ENCODE measurements at places on chromosomes 16 and 17.

- peak; percentile 40 for DNase-seq
Measured at GRCh38 chr16:88534638-88535190, 35.5 kb upstream of the ZC3H18 start.

- no peak for DNase-seq
Measured at GRCh38 chr16:12391956-12392355, 411.7 kb downstream of the CPPED1 start.

GRCh38 chr16:11985250-11985649, 8.7 kb downstream of the SNX29 start:
- no peak for DNase-seq

DNA sequence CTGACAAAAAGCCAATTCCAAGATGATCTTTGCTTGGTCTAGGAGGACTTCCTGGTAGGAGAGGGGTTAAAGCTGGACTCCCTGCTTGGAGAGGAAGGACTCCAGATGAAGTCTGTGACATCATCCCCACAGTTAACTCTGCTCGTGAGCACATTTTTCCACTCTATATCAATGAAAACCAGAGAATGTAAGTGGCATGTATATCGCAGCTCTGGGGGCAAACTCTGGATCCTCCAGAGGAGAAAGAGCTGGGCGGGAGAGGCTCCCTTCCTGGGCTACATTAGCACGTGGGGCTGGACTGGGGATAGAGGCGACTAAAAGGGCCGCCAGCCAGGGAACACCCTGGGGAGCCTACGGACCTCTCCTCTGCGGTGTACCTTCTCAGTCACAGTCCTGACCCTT, 34.1 kb downstream of the HIC1 start:
- no peak for DNase-seq

DNA sequence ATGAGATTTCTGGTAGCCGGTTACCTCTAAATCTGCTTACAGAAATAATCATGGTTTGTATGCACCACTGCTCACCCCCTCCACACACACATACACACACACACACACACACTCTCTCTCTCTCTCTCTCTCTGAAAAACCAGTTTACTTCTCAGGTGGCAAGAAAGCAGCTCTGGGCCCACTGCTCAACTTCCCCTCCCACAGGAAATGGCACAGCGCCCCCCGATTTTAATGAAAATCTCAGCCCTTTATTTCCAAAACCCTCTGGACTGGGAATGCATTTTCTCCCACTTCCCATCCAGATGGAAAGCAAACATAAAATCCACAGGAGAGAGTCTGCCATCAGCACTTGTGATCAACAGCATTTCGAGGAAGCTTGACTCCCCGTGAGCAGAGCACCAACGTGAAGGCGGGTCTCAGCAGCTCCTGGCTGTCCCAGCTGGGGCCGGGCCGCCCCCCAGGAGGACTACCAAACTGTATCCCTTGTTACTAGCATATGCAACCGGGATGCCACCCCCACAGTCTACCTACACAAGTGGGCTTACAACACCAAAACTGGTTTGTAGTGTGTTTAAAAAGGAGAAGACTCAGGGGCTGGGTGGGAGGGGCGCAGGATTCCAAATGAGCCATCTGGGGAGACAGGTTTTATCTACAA, 121.1 kb downstream of the SLC39A11 start:
- DNase-seq, result no peak

GRCh38 chr17:56830726-56831368, 2.9 kb downstream of the C17orf67 start:
- no peak for DNase-seq

GRCh38 chr17:79646721-79647455, 36.0 kb upstream of the RBFOX3 start:
- DNase-seq, result no peak

DNA sequence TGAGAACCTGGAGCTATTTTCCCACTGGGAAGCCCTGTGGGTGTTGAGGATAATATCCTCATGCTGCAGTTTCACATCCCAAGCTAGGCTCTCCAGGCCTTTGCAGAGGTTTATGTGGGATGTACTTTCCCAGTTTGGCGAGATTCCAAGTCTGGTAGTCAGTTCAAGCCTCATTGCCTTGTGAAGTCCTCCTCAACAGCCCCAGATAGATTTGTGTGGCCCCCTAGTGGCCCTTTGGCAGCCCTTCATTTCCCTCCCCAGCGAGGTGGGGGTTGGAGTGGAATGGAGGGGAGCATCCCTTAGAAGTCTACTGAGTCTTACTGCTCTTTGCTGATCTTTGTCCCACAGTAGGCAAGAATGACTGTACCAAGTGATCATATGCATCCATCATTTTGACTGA, 137.9 kb downstream of the CDH11 start:
- DNase-seq, result no peak

DNA sequence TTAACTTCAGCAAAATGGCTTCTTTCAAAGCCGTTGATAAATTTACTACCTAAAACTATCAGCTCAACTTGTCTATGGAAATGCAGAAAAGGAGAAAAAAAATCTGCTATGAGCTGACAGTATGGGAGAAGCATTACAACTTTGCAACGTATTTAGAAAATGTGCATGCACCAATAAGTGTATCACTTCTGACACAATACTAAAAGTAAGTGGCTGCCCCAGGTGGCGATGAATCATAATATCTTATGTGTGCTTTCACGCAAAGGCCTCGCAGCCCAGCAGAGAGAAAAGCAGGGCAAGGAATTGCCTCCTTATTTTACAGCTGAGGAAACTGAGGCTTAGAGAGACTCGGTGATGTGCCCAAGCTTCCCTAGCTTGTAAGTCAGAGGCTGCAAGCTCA, 101.8 kb downstream of the SALL1 start:
- DNase-seq, result no peak

GRCh38 chr16:12089492-12090150, 113.1 kb downstream of the SNX29 start:
- DNase-seq, result peak; percentile 26

DNA sequence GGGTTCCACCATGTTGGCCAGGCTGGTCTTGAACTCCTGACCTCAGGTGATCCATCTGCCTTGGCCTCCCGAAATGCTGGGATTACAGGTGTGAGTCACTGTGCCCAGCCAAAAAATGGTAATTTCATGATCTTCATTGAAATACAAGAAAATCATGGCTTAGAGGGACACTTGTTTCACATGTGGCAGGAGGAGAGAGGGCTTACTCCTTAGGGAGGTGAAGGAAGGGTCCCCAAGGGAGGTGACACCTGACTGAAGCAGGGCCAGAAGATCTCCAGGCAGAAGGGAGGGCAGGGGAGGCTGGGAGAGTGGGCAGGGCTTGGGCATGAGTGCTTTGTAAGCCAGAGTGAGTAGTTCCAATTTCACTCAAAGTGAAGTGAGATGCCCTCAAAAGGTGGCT, 20.0 kb upstream of the ITGAX start:
- DNase-seq, result no peak

GRCh38 chr16:46894036-46894672, 10.0 kb downstream of the GPT2 start:
- DNase-seq, result no peak

GRCh38 chr17:5047446-5047845, 12.2 kb upstream of the SLC52A1 start:
- no peak for DNase-seq

DNA sequence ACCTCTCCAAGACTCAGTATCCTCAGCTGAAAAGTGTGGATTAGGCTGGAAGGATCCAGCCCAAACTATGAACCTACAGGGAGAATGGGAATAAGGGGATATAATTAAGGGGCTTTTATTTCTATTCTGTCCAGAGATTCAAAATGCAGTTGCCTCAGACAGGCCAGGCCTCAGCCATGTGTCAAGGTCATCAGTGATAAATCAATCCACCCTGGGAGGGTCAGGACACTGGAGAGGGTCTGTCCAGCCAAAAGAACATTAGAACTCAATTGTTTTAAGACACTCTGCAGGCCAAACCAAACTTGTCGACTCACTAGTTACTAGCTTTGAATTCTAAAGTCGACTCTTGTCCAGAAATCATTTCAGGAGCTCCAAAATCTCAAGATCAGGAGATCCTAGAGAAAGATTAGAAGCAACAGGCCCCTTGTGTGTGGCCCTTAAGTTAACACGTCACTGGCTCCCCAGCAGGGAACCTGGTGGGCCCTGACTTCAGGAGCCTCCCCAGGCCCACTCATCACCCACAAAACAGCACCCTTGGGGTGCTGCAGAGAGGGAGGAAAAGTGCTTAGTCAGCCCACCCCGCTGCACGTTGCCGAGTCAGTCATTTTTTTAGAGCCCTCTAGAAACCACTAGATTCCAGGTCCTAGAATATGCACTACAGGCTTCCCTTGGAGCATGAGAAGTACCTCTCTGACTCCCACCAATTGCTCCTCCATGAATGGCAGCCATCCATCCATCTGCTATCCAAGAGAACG, 156.8 kb downstream of the XYLT1 start:
- DNase-seq, result no peak

DNA sequence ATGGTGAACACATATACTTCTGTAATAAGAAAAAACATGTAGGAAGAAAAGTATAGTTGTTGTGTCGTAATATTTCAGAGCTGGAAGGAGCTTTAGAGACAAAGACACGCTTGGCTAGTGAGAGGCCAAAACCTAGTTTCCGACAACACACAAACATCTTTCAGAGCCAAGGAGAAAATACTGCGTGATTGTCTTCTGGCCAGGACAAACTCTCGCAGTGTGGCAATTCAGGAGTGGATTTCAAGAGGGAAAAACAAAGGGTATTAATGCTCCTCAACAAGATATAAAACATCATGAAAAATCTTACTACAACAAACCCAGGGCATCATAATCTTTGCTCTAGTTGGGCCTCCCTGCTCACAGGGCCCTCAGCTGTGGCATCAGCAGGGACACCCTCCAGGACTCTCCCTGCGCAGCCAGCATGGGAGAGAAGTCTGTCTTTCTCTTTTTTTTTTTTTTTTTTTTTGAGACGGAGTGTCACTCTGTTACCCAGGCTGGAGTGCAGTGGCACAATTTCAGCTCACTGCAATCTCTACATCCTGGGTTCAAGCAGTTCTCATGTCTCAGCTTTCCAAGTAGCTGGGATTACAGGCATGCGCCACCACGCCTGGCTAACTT, 66.4 kb downstream of the CYB5B start:
- no peak for DNase-seq

GRCh38 chr17:36463916-36464764, 22.3 kb upstream of the ZNHIT3 start:
- DNase-seq, result peak; percentile 40

DNA sequence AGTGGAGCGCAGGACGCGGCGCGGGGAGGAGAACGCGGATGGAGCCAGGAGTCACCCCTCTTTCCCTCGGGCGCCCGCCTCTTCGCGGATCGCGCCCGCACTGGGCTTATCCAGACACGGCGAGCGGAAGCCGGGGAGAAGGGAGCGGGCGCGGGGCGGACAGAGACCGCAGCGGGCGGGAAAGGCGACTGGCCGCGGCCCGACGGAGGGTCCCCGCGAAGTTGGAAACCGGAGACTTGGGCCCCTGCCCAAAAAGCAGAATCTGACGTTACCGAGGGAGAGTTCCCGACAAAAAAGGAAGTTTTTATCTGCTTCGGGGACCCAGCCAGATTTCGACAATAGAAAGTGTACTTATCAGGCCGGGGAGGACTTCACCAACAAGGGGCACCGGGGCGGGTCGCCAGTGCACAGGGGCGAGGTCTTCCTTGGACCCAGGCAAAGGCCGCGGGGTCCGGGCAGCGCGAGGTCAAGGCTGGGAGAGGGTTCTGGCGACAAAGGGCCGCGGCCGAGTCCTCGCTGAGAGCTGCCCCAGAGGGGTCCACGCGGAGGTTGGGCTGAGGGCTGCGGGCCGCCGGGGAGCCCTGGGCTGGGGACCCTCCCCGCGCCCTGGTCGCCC, 519 bp downstream of the ST6GALNAC2 start:
- DNase-seq, result no peak

All from stimulated activated CD4-positive, alpha-beta T cell treated with anti-CD3 and anti-CD28 coated beads, Interleukin-4, amount 100 ng/mL, for 4 hours (primary cell).